A549 treated with dexamethasone at 1 μM for 4 hours (cell line): ENCODE measurements at places on chromosomes 16 and 17. TPM values are rescaled to one million over a fixed set of nuclear protein-coding genes. Genes with fewer than 3 reads are reported as not detected.

The TEX19 gene
- total RNA-seq = 0.26 to 0.53 TPM (median 0.37 TPM) in 5 replicates

The SCRN2 gene
- 27.6 to 38.9 TPM (median 35.6 TPM) in 5 replicates for total RNA-seq

The KRT25 gene
- not detected in 5 replicates for total RNA-seq

The CA4 gene
- 0.18 to 0.30 TPM (median 0.21 TPM) in 3 of 5 replicates, not detected in the others for total RNA-seq

The TNFSF12 gene
- total RNA-seq = 6.8 to 12.9 TPM (median 12.1 TPM) in 5 replicates

The DNASE1L2 gene
- total RNA-seq = 0.54 to 1.3 TPM (median 1.1 TPM) in 5 replicates

The ABCA3 gene
- total RNA-seq = 15.9 to 23.7 TPM (median 20.9 TPM) in 5 replicates

The TANC2 gene
- total RNA-seq = 31.1 to 70.1 TPM (median 59.2 TPM) in 5 replicates

The HOXB2 gene
- total RNA-seq = 0.33 to 0.46 TPM (median 0.34 TPM) in 5 replicates

The NPIPB2 gene
- 1.5 to 4.1 TPM (median 2.9 TPM) in 5 replicates for total RNA-seq

The SOST gene
- not detected in 5 replicates for total RNA-seq

The TMEM100 gene
- 0.05 to 0.13 TPM (median 0.07 TPM) in 5 replicates for total RNA-seq

The KRTAP16-1 gene
- not detected in 5 replicates for total RNA-seq

The CDRT4 gene
- total RNA-seq = 0.78 to 1.6 TPM (median 1.2 TPM) in 4 of 5 replicates, not detected in the other

The VAC14 gene
- total RNA-seq = 27.5 to 35.7 TPM (median 32.3 TPM) in 5 replicates

The MT1H gene
- not detected in 5 replicates for total RNA-seq

The TNFRSF17 gene
- not detected in 5 replicates for total RNA-seq

The SEPTIN1 gene
- 0.87 to 2.8 TPM (median 2.3 TPM) in 5 replicates for total RNA-seq

The LGALS9C gene
- 0.19 TPM in 1 of 5 replicates, not detected in the others for total RNA-seq

The DNAAF8 gene
- 0.83 to 1.4 TPM (median 1.1 TPM) in 5 replicates for total RNA-seq

The CCR7 gene
- total RNA-seq = 0.44 to 1.0 TPM (median 0.97 TPM) in 5 replicates

The RGS11 gene
- total RNA-seq = 2.3 to 5.4 TPM (median 3.7 TPM) in 5 replicates

The BOLA2 gene
- total RNA-seq = 18.0 to 25.4 TPM (median 21.5 TPM) in 5 replicates

The ARHGDIG gene
- total RNA-seq = 2.6 to 3.1 TPM (median 2.8 TPM) in 5 replicates

The TAC4 gene
- not detected in 5 replicates for total RNA-seq

The SMG6 gene
- 19.6 to 25.6 TPM (median 24.4 TPM) in 5 replicates for total RNA-seq

The C16orf74 gene
- 11.6 to 14.9 TPM (median 13.1 TPM) in 5 replicates for total RNA-seq

The OTOP3 gene
- total RNA-seq = not detected in 5 replicates

The TVP23A gene
- 0.07 to 0.36 TPM (median 0.21 TPM) in 5 replicates for total RNA-seq

The TMEM238L gene
- total RNA-seq = not detected in 5 replicates

The GTF3C1 gene
- 54.6 to 76.3 TPM (median 72.0 TPM) in 5 replicates for total RNA-seq

The ITGA3 gene
- 312 to 429 TPM (median 406 TPM) in 5 replicates for total RNA-seq

The HSD17B1 gene
- total RNA-seq = 0.89 to 1.5 TPM (median 1.2 TPM) in 5 replicates

The TOX3 gene
- total RNA-seq = 0.09 to 0.29 TPM (median 0.18 TPM) in 5 replicates

The GALK1 gene
- total RNA-seq = 56.4 to 83.4 TPM (median 76.0 TPM) in 5 replicates

The OTOP2 gene
- total RNA-seq = 0.04 to 0.09 TPM (median 0.06 TPM) in 4 of 5 replicates, not detected in the other

The FUS gene
- 541 to 618 TPM (median 565 TPM) in 5 replicates for total RNA-seq

The KRTAP2-3 gene
- 0.18 TPM in 1 of 5 replicates, not detected in the others for total RNA-seq

The TBC1D3C gene
- total RNA-seq = not detected in 5 replicates

The YBX2 gene
- 0.45 to 0.76 TPM (median 0.57 TPM) in 5 replicates for total RNA-seq

The CFAP97D1 gene
- total RNA-seq = 0.06 to 0.10 TPM (median 0.07 TPM) in 5 replicates
